ENCODE measurements at places on chromosomes 13 and 19. TPM values are rescaled to one million over a fixed set of nuclear protein-coding genes. Genes with fewer than 3 reads are reported as not detected.

ZSCAN22 gene
- 2.8 TPM for total RNA-seq

SGCG gene
- 22.2 TPM for total RNA-seq

SHANK1 gene
- 2.9 TPM for total RNA-seq

DAND5 gene
- total RNA-seq: not detected

ATP4B gene
- not detected for total RNA-seq

CLEC4G gene
- 0.20 TPM for total RNA-seq

SOX1 gene
- not detected for total RNA-seq

KASH5 gene
- not detected for total RNA-seq

PRTN3 gene
- total RNA-seq: 28.9 TPM

MAP4K1 gene
- total RNA-seq: 0.59 TPM

MLLT1 gene
- total RNA-seq: 5.6 TPM

ELSPBP1 gene
- not detected for total RNA-seq

RDH8 gene
- total RNA-seq: not detected

ZNF805 gene
- 27.9 TPM for total RNA-seq

PSG11 gene
- 0.10 TPM for total RNA-seq

ATP8A2 gene
- total RNA-seq: 1.1 TPM

ADM5 gene
- 0.69 TPM for total RNA-seq

IGSF23 gene
- total RNA-seq: not detected

CRLF1 gene
- total RNA-seq: 9.3 TPM

ZNF429 gene
- total RNA-seq: 9.3 TPM

KL gene
- total RNA-seq: 2.5 TPM

RASGRP4 gene
- 1.8 TPM for total RNA-seq

ATP1A3 gene
- total RNA-seq: not detected

ZNF433 gene
- total RNA-seq: 19.9 TPM

LYPD5 gene
- total RNA-seq: 16.0 TPM
